T-helper 9 cell (primary cell): ENCODE measurements at places on chromosomes 2 and 18.

DNA sequence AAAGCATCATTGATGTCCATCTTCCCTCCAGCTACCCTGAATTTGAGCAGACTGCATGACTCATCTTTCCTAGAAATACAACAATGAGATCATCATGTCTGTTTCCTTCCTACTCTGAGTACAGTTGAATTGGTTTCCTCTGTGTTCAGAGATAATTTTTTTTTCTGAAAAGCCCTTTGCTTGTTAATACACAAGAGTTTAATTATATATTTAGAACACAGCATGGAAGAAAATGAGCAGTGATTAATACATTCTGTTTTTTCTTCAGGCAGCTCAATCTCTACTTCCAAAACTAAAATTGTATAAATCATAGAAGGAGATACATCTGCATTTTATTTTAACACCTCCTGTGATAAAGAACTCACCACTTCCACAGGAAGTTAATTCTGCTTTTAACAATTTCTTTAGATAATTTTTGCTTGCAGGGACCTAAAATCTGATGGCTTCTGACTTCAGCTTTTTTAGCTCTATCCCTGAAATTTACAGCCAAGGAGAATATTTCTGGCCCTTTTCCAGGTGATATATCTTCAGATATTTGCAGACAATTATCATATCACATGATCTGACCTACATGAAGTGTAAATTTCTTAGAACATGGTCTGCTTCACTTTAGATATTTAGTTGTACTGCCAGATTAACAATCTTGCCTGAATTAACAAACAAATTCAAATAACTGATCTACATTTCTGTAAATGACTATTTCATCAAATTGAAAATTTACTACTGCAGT is 249.0 kb downstream of the TRIB2 start:
- no peak for DNase-seq

GRCh38 chr2:164620873-164621763 is at the start of gene GRB14:
Gene GRB14 (minus strand): TSS chr2:164621482. CDS start chr2:164621309, 173 bp downstream.
- DNase-seq: no peak

- no peak for DNase-seq
Measured at GRCh38 chr2:8004250-8004681, 677.6 kb upstream of the ID2 start.

DNA sequence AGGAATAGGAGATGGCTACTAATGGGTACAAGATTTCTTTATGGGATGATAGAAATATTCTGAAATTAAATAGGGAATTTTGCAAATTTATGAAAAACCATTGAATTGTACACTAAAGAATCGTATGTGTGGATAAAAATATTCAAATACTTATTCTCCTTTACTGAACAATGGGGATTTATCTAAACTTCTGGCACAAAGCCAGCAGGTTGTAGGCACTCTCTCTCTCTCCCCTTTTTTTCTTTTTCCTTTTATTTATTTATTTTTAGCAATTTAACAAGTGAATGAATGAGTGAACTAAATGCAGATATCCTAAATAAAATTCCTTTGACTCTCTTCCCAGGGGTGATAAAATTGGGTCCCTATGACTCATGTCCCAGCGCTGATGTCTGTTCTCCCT is 21.9 kb upstream of the SCYGR2 start:
- no peak for DNase-seq

DNA sequence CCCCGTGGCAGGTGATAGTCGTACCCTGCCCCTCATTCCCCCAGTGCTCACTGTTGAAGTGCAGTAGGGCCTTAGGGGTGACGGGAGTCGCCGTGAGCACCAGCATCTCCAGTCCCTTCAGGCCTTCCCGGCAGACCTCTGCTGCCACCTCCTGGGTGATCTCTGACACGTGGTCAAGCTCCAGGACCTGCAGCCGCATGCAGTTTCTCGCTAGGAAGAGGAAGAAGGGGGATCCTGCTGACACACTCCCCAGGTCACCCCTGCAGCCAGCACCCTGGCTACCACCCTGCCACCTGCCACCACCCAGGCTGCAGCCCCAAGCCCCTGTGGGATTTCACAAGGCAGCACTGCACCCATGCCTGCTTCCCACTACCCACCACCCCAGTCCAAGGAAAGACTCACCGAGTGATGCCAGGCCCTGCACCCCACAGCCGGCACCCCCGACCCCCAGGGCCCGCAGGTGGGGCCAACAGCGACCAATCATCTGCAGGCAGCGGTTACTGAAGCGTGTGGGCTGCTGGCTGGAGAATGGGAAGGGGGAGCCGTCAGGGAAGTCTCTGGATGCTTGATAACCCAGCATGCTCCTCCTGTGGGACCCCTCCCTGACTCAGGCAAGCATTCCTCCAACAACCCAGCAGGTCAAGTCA is 23.8 kb downstream of the FBXO41 start:
- DNase-seq: no peak

DNA sequence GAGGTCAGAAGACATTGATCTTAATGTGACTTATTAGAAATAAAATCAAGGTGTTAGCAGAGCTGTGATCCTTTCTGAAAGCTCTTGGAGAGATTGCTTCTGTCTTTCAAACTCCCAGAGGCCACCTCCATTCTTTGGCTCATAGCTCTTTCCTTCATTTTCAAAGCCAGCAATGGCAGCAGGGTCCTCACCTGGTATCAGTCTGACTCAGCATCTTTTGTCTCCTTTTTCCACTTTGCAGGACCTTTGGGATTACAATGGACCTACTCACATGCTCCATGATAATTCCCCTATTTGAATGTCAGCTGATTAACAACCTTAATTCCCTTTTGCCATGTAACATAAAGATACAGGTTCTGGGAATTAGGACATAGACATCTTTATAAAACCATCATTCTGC is 6.8 kb upstream of the CDH20 start:
- no peak for DNase-seq

GRCh38 chr2:46718784-46719183 is 196.8 kb downstream of the MCFD2 start:
- no peak for DNase-seq

DNA sequence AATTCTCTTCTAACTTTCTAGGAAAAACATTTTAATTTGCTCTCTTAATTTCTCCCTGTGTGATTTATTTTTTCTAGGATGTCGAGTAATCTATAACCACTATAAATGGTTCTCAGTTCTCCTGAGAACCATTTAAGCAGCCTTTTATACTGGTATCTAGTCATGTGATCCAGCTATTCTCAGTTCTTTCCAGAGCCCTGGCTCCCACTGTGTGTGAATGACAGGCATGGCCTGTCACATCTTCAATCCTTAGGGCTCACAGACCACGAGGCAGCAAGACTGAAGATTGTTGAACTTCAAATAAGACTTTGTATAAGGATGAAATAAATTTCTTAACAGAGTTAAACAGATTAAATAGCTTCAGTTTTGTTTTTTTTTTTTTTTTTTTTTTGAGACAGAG is 219.4 kb downstream of the HNMT start:
- no peak for DNase-seq

GRCh38 chr2:97747716-97748115 is 34.3 kb downstream of the ZAP70 start:
- no peak for DNase-seq

DNA sequence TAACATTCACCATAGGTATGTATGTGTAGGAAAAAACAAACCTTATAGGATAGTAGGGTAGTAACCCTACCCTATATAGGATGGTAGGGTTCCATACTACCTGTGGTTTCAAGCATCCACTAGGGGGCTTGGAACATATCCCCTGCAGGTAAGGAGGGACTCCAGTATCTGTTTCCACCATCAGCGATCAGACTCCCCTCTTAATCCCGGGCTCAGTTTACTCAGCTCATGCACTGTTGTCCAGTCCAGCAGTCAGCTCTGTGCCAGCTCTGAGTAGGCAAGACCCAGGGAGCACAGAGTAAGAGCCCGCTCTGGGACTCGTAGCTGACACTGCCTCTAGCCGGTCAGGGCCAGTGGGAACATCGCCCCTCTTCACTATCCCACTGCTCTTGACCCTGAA is 61.7 kb downstream of the MEX3C start:
- DNase-seq: no peak

GRCh38 chr2:7919510-7919909 is 762.3 kb upstream of the ID2 start:
- DNase-seq: no peak

DNA sequence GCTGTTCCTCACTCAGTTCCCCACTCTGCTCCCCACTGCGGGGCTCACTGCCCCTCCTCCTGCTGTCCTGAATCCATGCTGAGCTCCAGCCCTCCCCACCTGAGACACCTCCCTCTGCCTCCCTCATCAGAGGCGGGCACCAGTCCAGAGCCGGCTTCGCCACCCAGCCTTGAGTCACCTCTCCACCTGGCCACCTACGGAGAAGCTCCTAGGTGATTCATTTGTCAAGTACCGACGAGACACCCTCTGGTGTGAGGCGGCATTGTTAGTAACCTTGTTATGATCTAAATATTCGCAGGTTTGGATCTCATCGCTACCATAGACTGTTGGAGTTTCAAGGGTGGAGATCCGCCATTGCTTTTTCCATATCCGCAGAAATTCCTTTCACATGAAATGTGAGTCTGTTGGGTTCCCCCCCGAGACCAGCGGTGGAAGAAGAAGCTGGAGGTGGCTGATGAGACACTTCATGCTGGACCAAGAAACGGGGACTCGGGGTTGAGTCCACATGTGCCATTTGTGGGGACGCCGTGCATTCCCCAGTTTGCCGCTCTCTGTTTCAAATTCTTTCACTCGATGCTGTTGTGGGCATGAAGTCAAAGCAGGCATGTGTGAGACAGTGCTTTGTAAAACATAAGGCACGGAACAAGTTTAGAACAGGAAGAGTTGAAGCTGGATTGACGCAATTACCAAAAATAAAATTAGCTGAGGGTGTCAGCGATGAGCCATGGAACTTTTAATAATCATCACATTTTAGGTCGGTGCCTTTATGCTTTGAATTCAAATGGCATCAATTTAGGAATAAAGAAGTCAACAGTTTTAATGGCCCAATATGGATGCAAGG is 259.8 kb upstream of the HDAC4 start:
- DNase-seq: no peak

DNA sequence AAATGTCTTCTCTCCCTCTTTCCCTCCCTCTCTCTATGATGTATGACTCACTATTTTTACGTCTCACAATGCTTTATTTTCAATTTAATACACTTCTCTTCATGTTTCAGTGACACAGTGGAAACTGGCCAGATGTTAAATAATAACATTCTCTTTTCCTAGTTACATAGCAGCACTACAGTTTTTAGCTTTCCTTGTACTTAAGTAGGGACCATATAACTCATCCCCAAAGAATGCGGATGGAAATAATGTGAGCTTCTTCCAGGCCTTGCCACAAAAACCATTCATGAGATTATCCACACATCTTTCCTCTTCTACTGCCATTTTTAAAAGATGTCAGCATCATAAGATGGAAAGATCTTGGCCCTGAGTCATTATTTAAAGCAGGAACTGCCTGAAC is 789.4 kb downstream of the LRP1B start:
- DNase-seq: no peak

DNA sequence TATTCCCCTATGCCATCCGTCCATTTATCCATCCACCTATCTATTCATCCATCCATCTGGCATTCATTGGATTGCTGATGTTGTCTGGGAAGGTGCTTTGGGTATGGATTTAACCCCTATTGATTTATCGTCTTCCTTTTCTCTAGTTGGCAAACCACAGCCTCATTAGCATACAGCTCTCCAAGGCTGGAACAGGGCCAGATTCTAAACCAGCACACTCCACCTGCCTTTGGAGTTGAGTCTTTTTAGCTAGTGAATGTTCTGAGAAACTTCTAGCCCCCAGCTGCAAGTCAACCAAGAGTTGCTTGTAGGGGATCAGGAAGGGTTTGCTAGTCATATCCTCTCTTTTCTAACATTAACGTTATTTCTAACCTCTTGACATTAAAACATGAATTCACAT is 90.7 kb downstream of the NRP2 start:
- DNase-seq: no peak

DNA sequence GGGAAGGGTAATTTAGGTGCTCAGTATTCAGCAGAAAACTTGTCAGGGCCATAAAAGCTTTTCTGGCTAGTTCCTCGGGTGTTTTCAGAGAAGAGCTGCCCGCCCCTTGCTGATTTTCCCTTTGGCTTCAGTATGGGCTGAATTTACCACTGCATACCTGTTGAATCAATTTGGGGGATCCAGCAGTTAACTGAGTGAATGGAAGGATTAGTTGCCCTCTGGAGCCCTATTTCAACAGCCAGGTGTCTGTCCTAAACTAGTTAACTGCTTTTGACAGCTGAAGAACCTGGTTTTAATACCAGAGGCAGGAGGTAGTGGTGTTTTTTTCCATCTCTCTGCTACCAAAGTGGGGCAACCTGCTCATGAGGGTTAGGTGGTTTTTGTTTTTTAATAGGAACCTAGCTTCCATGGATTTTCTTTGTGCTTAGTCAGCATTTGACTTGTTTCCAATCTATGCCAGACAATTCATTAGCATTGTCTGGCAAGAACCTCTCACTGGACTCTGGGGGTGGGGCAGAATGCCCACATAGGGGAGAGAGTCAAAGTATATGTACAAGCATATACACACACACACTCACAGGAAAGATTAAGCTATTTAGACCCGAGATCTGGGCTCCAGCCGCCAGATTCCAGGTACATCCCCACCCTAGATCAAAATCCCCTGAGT is 166.5 kb upstream of the SIX3 start:
- no peak for DNase-seq

GRCh38 chr18:23324056-23324811 is 128.9 kb upstream of the RIOK3 start:
- no peak for DNase-seq

- DNase-seq: no peak
Measured at GRCh38 chr18:13232086-13232917, 13.7 kb downstream of the LDLRAD4 start.

GRCh38 chr18:72899338-72899737 is 31.6 kb upstream of the NETO1 start:
- no peak for DNase-seq

- DNase-seq: no peak
Measured at GRCh38 chr2:40289771-40290404, 162.0 kb downstream of the SLC8A1 start.

- DNase-seq: no peak
Measured at GRCh38 chr2:224449212-224450147, 47.6 kb upstream of the FAM124B start.

- no peak for DNase-seq
Measured at GRCh38 chr18:45321520-45321919, 293.8 kb upstream of the SLC14A2 start.

GRCh38 chr2:149552226-149552625 is 35.3 kb downstream of the MMADHC start:
- no peak for DNase-seq

GRCh38 chr2:237388036-237388435 is 25.9 kb downstream of the COL6A3 start:
- no peak for DNase-seq

GRCh38 chr18:50143886-50144285 is 51.1 kb downstream of the MYO5B start:
- no peak for DNase-seq

DNA sequence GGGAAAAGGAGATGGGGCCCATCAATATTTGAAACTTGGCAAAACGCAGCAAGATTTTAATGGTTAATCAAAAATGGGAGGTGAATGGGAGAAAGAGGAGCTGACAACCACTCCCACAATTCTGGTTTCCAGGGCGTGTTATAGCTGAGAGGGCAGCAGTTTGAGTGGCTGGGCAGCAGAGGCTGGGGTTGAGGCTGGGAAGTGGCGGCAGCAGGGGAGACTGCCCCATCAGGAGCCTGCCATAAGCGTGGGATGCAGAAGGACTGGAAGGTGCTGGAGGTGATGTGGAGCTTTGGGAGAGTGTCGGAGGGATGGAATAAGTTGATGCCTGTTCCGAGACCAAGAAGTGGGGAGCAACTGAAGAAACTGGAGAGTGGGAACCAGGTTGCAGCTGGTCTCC is 48.9 kb upstream of the SH3RF3 start:
- no peak for DNase-seq

- DNase-seq: no peak
Measured at GRCh38 chr2:144421606-144422510, 98.1 kb downstream of the ZEB2 start.

- no peak for DNase-seq
Measured at GRCh38 chr2:216236486-216236885, 127.3 kb downstream of the XRCC5 start.
